NCI-H1930 (cell line): ENCODE measurements at places on chromosomes 16 and 17.

GRCh38 chr16:86986809-86987487 lies 330.2 kb downstream of the C16orf95 start:
- DNase-seq, result no peak

- no peak for DNase-seq
Measured at GRCh38 chr17:227078-227945, 45.9 kb upstream of the DOC2B start.

DNA sequence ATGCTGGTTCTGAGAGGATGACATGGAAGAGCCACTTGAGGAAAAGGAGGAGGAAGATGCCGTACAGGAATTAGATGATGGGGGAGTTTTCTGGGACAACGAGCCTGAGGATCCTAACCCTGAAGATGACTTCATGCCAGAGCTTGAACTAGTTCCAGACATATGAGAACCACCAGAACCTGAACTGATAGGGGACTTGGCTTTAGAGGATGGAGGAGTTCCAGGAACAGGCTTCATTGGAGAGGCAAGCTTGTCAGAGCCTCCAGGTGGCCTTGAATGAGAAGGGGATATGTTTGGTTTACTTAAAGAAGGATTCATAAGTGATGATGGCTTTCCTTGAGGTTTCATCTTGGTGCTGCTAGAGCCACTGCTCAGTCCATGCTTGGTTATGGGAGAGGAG lies 6.9 kb upstream of the FBXL20 start:
- DNase-seq, result no peak

GRCh38 chr17:42290577-42290976 lies 2.3 kb downstream of the STAT5A start:
- DNase-seq, result no peak

DNA sequence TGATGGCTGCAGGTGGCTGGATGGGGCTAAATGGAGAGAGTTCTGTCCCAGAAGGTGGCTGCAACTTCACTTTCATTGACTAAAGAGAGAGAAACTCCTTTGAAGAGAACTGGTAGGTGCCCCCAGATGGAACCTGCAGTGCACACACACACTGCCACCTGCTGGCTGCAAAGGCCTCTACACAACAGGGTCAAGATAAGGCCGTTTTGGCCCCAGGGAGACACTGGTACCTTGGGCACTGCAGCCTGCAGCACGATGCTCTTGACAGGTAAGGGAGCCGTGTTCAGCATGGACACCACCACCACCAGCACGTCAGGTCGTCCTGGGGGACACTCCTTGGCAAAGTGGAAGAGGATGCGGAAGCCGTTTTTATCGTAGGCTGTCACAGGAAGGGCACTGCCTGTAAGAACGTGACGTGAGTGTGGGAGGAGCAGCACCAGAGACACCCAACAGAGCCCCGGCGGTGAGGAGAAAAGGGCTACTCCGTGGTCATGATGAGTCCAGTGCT lies 22.7 kb downstream of the GGA3 start:
- DNase-seq, result no peak

DNA sequence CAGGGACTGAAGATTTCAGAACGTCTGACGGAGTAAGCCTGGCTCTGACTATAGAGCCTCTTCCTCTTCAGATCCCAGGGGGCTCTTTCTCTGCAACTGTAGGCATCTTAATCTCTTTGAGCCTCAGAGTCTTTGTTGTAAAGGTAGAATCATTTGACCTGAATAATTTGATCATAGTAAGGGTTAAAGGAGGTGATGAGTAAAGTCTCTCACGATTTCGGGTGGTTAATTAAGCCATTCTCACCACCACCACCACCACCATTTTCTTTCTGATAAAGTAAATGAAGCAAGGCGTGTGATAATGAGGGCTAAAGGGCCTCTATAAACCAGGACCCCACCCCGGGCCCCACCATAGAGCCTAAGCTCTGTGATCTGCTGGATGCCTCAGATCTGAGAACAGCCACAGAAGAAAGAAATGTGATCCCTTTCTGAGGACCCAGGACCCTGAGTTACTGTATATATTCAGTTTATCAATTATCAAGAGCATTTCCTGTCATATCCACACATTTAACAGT lies 33.0 kb upstream of the ADAMTS18 start:
- no peak for DNase-seq

DNA sequence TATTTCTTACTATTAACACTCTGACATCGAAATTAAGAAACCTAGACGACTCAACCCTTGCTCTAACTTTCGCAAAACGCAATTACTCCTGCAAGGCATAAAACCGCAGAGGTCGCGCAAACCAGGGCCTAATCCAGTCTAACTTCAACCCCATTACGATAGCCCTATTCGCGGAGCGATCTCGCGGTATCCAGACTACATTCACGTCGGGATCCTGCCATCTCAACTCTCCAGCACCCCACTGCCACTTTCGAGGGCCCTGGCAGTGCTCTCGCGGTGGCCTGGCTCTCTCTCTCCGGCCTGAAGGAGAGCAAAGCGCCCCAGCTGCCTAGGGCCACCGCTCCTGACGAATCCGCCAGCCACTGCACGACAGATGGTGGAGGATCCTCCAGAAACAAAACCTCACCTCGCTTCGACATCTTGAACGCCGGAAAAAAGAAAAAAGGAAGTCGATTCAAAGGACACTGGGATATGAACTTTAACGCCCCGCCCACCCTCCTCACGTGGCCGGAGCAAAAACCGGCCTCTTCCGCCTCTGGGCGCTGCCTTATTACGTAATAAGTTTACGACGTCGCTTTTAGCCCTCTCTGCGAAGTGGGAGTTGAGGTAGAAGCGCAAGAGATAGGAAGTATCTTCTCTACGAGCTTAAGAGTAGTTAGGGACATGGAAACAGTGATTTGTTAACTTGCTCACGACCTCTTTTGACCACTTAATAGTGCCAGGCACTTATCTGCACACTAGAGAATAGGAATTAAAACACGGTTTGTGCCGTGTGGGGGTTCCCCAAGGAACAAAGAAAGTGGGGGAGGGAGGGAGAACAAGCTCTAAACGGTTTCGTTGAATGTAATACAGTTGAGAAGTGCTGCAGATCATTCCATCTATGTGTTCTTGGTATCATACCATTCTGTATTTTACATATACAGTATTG lies at the start of gene RPL23:
RPL23 (minus strand) TSS at position 430 of the 928 bp plus-strand sequence; CDS start at position 419, 11 bp downstream.
- peak; percentile 95 for DNase-seq

DNA sequence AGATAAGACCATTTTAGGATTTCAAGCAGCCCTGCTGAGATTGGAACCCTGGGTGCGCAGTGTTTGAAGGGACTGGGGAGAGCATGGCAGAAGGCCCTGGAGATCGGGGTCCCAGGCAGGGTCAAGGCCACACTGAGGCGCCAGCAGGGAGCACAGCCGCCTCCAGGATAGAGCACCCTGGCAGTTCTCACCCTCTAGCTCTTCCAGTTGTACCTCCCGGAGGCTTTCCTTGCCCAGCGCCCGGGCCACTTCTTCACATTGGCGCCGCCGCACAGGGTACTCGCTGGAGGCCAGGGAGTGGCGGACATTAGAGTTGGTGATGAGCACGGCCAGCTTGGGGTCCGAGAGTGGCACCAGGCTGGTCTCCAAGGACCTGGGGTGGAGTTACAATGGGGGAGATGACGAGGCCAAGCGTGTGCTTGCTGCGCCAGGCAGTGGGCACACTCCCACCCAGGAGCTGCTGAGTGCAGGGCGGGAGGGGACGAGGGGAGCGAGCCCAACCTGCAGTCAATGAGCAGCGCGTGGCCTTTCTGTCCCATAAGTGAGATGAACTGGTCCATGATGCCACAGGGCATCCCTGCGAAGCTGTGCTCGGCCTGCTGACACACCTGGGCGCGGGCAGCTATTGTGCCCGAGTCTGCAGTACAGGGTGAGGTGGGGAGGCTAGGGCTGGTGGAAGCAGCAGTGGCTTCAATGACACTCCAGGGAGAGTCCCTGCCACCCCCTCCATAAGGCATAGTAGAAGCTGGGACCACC lies 2.3 kb downstream of the GALK1 start:
- no peak for DNase-seq

DNA sequence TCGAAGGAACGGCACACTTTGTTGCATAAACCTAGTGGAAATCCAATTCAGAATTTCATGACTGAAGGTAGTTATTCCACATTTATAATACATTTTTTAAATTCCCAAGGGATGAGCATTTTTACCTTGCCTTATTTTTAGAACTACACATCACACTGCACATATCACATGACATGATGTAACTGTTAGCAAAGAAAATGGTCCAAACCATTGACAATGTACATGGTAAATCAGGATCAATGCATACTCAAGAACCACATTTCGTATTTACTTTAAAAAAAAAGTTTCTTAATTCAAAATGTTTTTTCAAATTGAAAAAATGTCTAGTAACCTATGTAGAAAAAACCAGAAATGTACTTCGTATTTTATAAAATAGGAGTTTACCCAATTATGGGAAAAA lies 2.5 kb downstream of the KANSL1 start:
- no peak for DNase-seq

DNA sequence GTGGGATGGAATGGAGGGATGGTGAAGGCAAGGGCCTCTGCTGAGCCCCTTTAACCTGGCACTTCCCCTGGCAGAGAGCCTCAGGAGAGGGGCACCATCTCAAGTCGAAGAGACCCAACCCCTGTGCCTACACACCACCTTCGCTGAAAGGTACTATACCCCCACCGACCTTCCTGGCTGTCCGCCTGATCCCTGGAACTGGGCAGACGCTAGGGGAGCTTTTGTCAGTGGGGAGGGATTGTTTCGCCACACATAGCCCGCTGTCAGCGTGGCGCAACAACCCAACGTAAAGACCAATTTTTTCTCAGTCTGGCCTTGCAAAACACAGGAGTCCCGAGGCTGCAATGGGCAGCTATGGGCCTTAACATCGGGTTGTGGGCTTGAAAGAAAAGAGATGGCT lies 3.1 kb downstream of the PPP1R1B start:
- no peak for DNase-seq

- DNase-seq, result no peak
Measured at GRCh38 chr17:63496177-63496576, 19.3 kb downstream of the ACE start.

DNA sequence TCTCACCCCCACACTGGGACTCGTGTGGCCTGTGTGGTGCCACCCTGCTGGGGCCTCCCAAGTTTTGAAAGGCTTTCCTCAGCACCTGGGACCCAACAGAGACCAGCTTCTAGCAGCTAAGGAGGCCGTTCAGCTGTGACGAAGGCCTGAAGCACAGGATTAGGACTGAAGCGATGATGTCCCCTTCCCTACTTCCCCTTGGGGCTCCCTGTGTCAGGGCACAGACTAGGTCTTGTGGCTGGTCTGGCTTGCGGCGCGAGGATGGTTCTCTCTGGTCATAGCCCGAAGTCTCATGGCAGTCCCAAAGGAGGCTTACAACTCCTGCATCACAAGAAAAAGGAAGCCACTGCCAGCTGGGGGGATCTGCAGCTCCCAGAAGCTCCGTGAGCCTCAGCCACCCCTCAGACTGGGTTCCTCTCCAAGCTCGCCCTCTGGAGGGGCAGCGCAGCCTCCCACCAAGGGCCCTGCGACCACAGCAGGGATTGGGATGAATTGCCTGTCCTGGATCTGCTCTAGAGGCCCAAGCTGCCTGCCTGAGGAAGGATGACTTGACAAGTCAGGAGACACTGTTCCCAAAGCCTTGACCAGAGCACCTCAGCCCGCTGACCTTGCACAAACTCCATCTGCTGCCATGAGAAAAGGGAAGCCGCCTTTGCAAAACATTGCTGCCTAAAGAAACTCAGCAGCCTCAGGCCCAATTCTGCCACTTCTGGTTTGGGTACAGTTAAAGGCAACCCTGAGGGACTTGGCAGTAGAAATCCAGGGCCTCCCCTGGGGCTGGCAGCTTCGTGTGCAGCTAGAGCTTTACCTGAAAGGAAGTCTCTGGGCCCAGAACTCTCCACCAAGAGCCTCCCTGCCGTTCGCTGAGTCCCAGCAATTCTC lies 27.4 kb downstream of the STH start:
- no peak for DNase-seq

GRCh38 chr17:40158438-40159013 lies 18.2 kb downstream of the CASC3 start:
- no peak for DNase-seq

DNA sequence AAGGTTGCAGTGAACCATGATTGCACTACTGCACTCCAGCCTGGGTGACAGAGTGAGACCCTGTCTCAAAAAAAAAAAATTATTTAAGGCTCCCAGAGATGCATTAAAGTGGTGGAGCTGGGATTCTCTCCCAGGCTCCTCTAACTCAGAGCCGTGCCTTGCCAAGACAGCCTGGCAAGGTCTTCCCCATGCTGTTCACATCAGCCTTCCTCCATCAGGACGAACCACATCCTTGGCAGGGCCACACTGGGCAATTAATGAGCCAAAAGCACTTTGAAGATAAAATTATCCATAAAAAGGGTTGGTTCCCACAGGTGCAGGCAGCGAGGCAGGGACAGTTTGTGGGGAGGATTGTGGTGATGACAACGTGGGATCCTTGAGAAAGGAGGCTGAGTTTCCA lies 19.8 kb upstream of the BBS2 start:
- no peak for DNase-seq

- no peak for DNase-seq
Measured at GRCh38 chr16:8075271-8075670, 515.0 kb downstream of the TMEM114 start.

GRCh38 chr17:78956254-78956653 lies 23.5 kb downstream of the LGALS3BP start:
- no peak for DNase-seq

DNA sequence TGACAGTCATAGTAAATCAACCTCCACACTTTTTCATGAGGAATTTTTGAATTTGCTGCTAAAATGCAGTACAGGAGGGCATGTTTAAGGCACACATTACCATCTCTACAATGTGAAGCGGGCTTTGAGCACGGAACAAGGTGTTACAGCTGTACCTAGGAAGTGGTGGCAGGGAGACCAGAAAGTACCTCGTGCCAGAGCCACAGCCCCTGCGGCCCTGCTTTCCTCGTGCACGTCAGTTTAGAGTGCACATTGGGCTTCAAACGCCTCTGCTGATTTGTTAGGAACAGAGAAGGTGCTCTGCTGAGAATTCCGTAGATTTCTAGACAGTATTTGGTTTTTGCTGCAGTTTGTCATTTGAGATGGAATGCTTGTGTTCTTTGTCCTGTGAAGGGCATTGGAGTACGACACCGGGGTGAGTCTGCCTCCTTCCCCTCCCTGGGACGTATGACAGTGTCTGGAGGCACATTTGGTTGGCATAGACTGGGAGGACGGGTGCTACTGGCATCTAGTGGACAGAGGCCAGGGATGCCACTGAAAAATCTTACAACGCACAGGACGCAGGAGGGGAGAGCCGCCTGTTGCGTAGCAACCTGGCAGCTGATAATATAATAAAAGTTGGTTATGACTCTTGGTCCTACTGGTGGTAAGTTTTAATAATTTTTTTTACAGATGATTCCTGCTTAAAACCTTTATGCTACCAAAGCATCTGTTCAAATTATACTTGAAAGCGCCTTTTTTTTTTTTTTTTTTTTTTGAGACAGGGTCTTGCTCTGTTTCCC lies 9.1 kb downstream of the FOXK2 start:
- no peak for DNase-seq

- DNase-seq, result no peak
Measured at GRCh38 chr16:89843409-89844350, 15.4 kb downstream of the SPIRE2 start.
